ENCODE measurements at places on chromosomes 5 and 9. TPM values are rescaled to one million over a fixed set of nuclear protein-coding genes. Genes with fewer than 3 reads are reported as not detected.

The CLIC3 gene
- 2.6 TPM for total RNA-seq

The ESM1 gene
- total RNA-seq, result not detected

The SPATA31C1 gene
- not detected for total RNA-seq

The GM2A gene
- 33.1 TPM for total RNA-seq

The TMEM252 gene
- not detected for total RNA-seq

The PHF24 gene
- total RNA-seq, result 0.32 TPM

The TAF11L9 gene
- total RNA-seq, result not detected

The GABRA6 gene
- not detected for total RNA-seq

The STARD4 gene
- total RNA-seq, result 22.3 TPM

The TICAM2 gene
- 3.5 TPM for total RNA-seq

The DMRT3 gene
- total RNA-seq, result not detected

DNA sequence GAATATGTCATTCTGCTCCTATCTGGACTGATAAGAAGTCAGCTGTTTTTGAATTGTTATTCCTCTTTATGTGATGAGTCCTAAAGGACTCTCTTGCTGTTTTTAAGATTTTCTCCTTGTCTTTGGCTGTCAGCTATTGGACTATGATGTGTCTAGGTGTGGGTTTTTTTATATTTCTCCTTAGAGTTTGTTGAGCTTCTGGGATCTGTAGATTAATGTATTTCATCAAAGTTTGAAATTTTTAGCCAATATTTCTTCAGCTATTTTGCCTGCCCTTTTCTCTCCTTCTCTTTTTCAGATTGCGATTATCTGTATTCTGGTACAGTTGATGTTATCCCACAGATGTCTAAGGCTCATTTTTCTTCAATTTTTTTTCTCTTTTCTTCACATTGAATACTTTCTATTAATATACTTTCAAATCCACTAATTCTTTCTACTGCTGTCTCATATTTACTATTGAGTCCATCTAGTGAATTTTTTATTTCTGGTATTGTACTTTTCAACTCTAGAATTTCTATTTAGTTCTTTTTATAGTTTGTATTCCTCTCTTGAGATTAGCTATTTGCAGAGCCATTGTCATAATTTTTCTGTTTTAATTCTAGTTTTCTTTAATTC lies 31.1 kb downstream of the RPS23 start:
- DNase-seq, result no peak

DNA sequence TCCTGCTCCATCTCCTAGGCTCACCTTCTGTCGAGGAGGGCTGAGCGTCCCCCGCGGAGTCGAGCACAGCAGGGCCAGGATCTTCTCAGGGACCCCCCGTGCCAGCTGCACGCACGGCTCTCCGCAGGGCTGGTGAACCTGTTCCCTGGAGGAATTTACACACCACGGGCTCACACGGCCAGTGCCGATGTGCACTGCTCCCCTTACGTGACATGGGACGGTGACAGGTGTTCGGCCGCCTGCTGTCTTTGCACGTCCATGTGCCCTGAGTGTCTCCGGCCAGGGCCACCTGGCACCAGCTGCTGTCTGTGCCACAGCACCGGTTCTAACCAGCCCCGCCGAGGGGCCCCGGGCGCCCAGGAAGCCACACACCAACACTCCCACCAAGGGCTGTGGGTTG lies 8.7 kb upstream of the AGPAT2 start:
- DNase-seq, result peak; percentile 27

GRCh38 chr5:124671193-124671592 lies 75.2 kb downstream of the ZNF608 start:
- no peak for DNase-seq

- no peak for DNase-seq
These were observed 15.9 kb downstream of the RETREG1 start for GRCh38 chr5:16600946-16601345.

DNA sequence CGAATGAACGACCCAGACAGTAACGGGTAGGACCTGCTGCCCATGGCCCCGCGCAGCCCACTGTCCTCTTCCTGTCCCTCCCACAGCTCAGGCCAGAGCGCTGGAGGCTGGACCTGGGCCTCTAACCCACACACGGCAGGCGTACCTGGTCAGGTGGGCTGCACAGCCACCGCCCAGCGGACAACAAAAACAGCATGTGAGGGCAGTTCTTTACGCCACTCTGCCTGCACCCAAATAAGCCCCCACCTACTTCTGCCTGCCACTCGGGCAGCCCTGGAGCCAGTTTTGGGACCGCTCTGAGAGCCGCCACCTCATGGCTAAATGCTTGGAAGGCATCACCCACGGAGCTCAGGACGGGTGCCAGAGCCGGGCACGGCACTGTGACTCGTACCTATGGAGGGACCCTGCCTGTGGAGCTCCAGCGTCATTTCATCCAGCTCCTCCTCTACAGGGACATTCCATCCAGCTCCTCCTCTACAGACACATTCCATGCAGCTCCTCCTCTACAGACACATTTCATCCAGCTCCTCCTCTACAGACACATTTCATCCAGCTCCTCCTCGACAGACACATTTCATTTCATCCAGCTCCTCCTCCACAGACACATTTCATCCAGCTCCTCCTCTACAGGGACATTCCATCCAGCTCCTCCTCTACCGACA lies 18.9 kb downstream of the CLPTM1L start:
- DNase-seq, result no peak

DNA sequence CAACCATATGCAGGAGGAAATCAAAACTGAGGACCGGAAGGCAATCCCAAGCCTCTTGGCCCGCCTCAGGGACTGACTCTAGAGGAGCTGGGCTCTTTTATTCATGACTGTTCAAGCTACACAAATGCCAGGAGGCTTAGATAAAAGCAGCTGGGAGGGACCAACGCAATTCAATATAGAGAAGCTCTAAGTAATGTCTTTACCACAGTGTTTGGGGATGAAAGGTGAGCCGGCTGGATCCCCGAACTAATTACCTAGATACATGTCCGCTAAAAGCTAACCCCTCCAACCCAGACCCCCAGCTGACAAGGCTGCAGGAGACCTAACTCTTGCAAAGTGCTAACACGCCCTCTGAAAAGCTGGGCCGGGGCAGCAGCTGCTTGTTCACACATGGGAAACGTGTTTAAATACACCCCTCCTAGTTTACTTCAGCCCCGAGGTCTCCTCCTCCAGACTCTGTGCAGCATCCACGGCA lies 67.5 kb downstream of the TLE1 start:
- no peak for DNase-seq

GRCh38 chr9:109914280-109915027 lies 134.5 kb downstream of the PALM2AKAP2 start:
- DNase-seq, result no peak

DNA sequence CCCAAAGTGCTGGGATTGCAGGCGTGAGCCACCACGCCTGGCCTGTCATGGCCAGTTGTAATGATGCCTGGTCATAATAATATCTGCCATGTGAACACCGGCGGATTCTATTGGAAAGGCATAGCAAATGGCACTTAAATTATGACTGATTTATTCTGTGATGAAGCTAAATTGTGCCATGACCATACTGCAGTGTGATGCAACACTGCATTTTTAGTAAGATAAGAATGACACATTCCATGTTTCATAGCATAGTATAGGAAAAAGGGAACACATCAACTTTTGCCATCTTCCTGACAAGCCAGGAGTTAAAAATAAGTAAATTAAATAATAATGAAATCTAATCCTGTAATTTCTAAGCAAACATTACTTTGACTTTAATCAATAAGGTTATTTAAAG lies 30.4 kb upstream of the BICD2 start:
- no peak for DNase-seq

- DNase-seq, result peak; percentile 75
These were observed 646 bp downstream of the CARNMT1 start for GRCh38 chr9:75027187-75028107.

- no peak for DNase-seq
These were observed 400.1 kb downstream of the PTPRD start for GRCh38 chr9:10212702-10213101.

DNA sequence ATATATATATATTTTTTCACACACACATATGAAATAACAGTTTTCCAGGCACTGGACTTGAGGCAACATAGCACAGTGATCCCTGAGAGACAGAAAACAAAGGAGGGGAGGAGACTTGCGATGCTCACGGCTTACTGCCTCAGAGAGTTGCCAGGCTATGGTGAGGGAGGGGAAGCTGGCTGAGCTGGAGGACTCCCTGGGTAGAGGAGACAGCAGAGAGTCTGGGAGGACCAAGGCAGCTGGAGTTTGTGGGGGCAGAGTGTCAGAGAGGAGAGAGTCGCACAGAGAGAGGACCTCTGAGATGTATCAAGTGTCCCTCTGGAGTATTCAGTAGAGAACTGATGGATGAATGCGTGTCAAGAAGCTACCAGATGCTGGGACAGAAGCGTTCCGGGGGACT lies 23.1 kb upstream of the QSOX2 start:
- DNase-seq, result no peak

DNA sequence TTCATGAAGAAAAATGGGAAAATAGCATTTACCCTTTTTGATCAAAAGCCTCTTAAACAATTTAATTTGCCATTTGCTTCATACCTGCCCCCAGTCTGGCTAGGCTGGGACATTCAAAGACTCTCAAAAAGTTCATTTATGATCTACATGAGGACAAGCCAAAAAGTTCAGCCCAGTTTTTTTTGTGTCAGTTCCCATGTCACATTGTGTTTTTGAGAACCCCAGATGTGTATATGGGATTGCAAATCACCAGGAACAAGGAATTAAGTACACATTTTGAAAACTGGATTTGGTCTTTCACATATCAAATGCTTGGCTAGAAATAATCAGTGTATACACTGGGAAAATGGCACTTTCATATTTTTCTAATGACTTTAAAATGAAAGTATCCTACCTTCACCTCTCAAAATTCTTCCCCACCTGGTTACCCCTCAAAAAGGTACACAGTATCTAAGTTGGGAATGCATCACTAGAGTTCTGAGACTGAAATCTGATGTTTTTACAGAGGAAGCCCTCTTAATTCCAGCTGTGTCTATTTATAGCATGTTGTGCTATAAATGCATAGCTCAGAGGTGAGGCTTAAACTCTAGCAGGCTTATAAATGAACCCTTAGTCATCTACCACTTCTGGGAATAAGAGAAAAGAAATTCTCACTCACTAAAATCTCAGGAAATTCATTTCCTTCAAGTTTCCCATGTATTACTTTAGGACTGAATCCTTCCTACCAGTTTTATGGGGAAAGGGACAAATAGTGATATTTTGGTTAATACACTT lies 9.3 kb downstream of the STOM start:
- DNase-seq, result no peak

- DNase-seq, result no peak
These were observed 86.2 kb downstream of the PTPN3 start for GRCh38 chr9:109411798-109412352.

GRCh38 chr9:33835625-33836260 lies 18.8 kb downstream of the UBE2R2 start:
- no peak for DNase-seq

DNA sequence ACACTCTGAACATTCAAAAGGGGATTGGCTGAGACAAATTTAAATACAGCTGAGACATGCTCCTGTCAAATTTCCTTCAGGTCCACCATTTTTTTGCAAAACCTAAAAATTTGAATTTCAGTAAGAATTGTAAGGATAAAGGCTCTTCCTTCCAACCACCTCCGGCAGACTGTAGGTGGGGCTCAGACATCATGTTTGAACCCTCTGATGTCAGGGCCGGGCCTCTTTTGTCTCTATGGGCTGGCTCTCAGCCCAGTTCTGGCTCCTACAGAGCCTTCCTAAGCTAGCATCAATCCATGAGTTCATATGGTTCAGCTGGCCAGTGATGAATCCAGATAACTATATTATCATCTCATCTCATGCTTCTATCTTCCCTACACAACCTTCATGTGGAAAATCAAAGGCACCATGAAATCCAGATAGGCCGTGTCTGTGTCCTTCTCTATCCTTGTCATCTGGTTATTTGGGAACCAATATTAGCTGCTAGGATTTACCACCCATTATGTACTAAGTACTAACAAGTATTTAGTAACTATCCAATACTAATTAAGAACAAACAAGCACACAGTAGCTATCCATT lies 44.2 kb downstream of the NIPSNAP3B start:
- DNase-seq, result no peak

- DNase-seq, result no peak
These were observed 169.2 kb upstream of the MAP1B start for GRCh38 chr5:71937921-71938698.

GRCh38 chr5:67178966-67179365 lies 17.6 kb downstream of the CD180 start:
- no peak for DNase-seq

- no peak for DNase-seq
These were observed 281.9 kb upstream of the TLE4 start for GRCh38 chr9:79289856-79290255.

GRCh38 chr5:122362361-122362760 lies 50.3 kb downstream of the SNCAIP start:
- DNase-seq, result no peak

- no peak for DNase-seq
These were observed 372.2 kb downstream of the TMEM232 start for GRCh38 chr5:110354311-110354710.

- no peak for DNase-seq
These were observed 67.3 kb downstream of the GALNT12 start for GRCh38 chr9:98874721-98875255.

- DNase-seq, result no peak
These were observed 246.5 kb downstream of the PCSK5 start for GRCh38 chr9:76136986-76137385.

DNA sequence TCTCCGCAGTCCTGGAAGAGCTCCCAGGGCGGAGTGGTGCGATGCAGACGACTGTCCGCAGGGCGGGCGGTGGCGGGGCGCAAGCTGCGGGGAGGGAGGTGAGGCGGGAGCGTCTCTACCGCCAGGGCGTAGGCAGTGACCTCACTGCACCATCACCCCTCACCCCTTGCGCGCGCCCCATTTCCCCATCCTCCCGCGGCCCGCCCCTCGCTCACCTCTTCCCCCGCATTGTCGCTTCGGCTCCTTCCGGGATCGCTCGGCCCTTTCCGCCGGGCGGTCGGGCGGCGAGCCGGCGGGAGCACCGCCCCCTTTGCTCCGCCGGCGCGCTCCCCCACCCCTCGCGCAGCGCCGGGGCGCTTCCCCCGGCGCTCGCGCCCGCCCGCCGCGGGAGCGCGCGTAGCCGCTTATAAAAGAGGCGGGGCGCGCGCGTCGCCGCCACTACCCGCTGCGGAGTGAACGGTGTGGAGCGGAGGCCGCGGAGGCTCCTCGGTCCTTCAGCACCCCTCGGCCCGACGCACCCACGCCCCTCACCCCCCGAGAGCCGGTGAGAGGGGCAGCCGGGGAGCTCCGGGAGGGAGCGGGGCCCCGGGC lies at the start of gene SPTAN1:
SPTAN1 (plus strand) TSS at position 435 of the 591 bp plus-strand sequence. CDS start 14,154 bp downstream, outside the sequence.
- peak; percentile 92 for DNase-seq

DNA sequence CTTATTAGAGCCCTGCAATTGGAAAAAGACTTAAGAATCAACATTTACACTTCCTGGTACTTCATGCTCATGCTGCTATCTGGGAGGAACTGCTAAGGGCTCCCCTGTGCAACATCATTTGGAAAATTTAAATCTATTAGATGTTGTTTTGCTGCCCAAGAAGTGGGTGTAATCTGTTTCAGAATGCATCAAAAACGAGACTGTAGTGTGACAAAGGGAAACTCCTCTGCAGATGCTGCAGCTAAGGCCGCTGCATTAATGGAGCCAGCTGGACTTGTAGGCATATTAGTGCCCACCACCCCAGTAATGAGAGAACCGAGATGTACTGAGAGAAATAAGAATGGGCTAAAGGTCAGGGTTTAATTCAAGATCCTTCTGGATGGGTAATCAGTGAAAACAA lies 11.1 kb upstream of the PAIP1 start:
- no peak for DNase-seq

GRCh38 chr9:137978262-137978714 lies 100.7 kb downstream of the CACNA1B start:
- no peak for DNase-seq
